ENCODE measurements at places on chromosomes 2 and 18.

DNA sequence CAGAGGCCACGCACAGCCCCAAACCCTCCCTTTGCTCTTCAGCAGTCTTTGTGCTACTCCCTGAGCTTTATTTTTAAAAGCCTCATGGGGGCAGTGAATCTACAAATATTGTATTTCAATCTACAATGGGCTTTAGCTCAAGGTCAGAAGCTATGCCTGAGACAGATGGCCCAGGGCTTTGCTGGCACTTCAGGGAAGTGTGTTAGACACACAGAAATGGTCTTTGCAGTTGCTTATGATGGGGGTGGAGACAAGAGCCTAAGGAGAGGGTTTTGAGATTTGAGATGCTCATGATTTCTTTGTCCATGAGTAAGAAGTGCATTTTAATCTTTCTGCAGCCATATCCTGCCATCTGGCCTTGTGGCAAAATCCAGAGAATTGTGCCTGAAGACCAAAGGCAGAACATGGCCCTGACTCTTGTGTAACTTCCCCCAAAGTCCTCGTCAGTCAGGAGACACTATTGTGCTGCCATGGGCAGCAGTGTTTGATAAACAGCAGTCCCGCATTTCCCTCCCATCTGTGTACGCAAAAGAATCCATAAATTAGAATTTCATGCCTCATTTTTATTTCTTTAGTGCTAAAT lies 92.6 kb downstream of the VAPA start:
- DNase-seq, result peak; percentile 77

- DNase-seq, result peak; percentile 47
Observed at GRCh38 chr2:105797298-105797819, 52.6 kb downstream of the NCK2 start.

DNA sequence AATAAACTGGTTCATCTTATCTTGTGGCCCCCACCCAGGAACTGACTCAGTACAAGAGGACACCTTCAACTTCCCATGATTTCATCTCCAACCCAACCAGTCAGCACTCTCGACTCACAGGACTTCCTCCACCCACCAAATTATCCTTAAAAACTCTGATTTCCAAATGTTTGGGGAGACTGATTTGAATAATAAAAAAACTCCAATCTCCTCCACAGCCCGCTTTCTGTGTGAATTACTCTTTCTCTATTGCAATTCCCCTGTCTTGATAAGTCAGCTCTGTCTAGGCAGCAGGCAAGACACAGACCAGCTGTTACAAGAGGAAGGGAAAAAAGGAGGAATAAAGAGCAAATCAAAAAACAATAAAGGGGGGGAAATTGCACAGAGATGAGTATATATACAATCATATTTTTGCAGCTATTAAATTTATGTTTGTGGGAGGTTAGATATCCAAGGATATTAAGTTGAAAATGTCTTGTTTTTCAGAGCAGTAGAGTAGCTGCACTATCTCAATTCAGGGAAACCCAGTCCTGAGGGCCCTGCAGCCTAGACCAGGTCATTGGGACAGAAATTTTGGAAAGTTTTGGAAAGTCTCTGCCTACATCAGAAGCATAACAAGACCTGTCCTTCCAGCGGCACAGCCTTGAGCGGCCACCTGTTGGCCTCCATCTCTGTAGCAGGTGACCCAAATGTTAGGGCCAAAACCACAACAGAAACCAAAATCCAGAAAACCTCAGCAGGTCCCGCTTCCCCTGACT lies 32.8 kb upstream of the SIGLEC15 start:
- no peak for DNase-seq

DNA sequence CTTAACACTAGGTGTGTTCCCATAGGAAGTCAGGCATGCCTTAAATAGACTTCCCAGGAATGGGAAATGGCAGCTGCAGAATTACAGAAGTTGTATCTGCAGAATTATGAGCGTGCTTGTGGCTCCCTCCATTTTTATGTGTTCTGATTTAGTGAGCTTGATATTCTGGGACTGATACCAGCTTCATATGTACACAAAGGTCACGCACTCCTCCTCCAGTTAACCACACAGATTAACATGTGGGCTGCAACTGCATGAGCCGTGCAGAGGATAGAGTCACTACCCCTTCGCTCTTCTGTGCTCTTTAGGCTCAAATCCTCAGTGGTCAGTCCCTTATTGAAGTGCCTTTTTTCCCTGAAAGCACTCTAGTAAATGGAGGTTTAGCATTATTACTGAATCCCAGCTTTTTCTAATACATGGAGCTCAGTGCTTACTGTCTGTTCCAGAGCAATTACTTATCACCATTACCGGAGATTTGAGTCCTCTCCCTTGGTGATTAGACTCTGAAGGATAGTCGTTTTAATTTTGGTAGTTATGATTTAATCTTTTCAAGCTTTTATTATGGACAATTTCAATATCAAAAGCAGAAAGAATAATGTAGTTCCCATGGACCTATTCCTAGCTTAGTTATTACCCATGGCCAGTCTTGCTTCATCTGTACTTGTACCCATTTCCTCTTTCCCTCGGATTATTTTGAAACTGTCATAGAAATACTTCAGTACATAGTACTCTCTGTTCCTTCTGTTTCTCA lies 238.3 kb downstream of the PRKCE start:
- no peak for DNase-seq

DNA sequence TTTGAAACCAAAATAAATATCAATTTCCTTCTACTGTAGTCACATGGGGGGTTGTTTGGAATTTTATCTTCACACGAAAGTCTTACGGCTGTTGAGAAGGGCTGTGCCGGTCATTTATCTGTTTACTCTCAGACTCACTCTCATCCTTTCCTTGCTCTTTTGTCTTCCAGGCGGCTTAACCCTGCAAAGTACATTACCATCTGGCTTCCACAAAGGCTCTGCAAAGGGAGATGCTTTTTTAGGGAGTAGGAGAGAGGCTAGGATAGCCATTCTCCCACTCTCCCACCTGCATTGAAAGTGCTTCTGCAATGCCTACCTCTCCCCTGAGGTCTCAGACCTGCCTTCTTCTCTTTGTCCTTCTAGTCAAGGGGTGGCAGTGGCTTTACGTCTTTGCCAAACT lies 247.6 kb downstream of the MEIS1 start:
- no peak for DNase-seq

DNA sequence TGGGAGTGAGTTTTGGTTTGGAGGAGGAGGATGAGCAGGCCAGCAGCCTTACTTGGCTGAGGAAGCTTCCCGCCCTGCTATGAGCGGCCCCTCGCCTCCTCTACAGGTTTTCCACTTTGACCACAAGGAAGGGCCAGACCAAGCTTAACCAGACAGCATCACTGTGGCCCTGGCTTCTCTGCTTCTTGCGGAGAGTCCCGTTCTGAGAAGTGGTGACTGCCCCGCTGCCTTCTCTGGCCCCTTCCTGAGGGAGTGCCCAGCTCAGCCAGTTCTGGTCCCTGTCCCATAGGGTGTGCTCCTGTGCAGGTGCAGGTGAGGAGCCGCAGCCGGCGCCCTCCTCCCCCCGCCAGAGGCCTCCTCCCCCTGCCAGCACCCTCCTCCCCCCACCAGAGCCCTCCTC lies 101.0 kb downstream of the FAM210A start:
- DNase-seq, result no peak

DNA sequence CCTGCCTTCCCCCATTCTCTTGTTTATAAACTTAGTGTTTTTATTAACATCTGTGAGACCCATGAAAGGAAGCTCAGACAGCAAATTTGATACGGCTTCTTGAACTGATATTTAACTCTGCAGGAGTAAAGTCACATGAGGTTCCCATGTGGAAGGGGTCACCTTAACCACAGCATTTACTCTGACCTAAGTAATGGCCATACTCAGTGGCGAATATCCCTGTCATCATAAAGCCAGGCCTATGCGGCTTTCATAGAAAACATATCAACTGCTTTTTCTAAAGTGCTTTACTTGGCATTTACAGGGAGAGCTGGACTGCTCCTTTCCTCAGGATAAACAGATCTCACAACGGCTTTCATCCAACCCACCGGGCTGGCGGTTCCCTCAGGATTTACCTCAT lies 9.0 kb downstream of the REG1A start:
- DNase-seq, result no peak

DNA sequence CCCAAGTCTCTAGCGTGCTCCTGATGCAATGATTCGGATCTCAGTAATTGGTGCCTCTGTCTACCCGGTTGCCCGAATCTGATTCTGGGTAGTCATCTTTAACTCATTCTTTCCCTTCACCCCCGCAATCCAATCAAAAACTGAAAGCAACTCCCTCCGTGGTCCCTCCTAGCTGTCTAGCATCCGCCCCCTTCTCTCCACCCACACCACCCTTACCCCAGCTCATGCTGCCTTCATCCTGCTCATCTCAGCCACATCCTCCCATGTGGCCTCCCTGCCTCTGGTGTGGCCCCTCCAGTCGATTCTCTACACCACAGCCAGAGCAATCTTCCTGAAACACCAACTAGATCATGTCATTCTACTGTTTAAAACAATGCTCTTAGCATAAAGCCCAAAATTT lies 62.3 kb downstream of the TTC32 start:
- DNase-seq, result no peak

- DNase-seq, result no peak
Observed at GRCh38 chr2:22454826-22455485, 930.0 kb upstream of the KLHL29 start.

- DNase-seq, result no peak
Observed at GRCh38 chr18:4445902-4446301, 9.2 kb downstream of the DLGAP1 start.

- peak; percentile 36 for DNase-seq
Observed at GRCh38 chr18:42931491-42931890, 184.0 kb downstream of the RIT2 start.

- DNase-seq, result no peak
Observed at GRCh38 chr18:75351409-75351808, 76.1 kb downstream of the SMIM21 start.

- no peak for DNase-seq
Observed at GRCh38 chr2:449246-450067, 161.6 kb upstream of the ALKAL2 start.

DNA sequence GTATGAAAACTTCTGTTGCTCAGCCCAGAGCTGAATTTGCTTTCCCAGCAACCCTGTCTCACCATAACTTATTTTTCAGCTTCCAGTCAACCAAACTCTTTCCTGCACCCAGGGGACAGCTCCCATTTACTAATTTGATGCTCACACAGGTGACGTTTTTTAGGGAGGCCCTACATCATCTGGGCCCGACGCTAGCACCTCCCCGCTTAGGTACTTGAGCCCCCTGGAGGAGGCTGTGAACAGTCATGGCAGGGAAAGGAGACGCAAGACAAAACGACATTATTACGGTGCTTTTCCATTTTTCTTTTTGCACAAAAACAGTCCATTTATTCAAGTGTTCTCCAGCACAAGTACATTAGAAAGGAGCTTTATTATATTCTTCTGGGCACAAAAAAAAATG lies 59.2 kb upstream of the POMC start:
- no peak for DNase-seq

DNA sequence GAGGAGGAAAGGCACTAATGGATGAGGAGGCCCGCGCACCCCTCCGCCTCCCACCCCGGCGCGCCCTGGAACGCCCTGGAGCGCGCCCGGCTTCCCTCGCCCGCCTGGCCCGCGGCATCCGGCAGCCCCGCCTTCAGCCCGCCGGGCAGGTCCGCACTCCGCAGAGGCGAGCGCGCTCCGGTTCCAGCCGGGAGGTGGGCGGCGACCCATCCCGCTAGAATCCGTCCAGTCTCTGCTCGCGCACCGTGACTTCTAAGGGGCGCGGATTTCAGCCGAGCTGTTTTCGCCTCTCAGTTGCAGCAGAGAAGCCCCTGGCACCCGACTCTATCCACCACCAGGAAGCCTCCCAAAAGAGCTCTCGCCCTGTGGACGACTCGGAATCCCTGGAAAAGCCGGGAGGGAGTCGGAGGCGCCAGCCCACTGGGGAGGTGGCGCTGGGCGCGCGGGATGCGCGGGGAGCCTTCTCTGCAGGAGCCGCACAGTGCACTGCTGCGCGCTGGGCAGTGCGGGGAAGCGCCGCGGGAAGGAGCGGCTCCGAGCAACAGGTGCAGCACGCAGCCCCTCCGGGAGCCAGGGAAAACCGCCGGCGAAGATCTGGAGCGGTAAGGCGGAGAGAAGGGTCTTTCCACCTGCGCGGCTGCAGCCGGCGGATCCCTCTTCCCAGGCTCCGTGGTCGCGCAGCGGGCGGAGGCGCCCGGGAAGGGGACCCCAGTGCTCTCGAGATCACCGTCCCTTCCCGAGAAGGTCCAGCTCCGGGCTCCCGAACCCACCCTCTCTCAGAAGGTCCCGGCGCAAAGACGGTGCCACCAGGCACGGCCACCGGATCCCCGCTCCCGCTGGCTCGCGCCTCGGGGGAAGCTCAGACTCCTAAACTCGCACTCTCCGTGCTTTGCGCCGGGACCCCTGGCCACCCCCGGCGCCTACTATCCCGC lies at the start of gene GALR1:
Gene GALR1, plus strand, starts transcription at position 280 of the 932 bp plus-strand sequence. CDS start 701 bp downstream, outside the sequence.
- DNase-seq, result no peak

GRCh38 chr2:113711851-113712250 lies 44.6 kb downstream of the SLC35F5 start:
- DNase-seq, result no peak

DNA sequence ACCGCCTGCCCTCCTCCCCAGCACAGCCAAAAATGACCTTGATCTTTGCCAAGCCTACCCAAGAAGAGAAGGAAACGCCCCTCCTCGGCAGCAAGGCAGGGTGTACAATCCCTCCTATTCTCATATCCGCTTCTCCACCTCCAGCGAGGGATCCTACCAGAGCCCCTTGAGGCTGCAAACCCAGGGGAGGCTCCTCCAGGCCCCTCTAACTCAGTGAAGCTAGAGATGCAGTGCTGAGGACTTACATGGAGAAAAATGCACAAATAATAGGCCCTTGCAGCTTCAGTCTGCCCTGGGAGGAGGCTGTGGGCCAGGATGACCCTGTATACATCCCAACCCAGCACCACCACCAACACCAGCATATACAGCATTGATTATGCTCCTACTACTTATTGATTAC lies 46.9 kb upstream of the POMC start:
- DNase-seq, result no peak

DNA sequence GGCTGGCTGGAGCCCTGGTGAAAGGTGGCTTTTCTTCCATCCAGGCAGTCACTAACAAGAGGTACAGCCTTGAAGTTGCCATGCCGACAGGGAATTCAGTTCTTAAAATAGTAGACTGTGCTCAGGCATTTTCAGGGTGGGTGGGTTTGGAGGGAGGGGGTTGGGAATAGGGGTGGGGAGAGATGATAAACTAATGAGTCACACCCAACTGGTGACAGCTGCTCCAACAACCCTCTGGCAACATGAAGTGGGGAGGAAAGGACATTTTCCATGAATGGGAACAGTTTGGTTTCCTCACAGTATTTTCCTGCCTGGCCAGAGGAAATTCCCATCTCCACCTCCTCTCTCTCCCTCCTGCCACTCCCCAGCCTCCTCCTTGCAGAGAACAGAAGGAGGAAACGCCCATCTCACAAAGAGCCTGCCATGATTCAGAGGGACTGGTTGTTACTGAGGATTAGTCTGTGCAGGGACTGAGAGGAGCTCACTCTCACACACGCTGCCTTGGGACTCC lies 113.0 kb upstream of the SLC1A4 start:
- DNase-seq, result no peak

DNA sequence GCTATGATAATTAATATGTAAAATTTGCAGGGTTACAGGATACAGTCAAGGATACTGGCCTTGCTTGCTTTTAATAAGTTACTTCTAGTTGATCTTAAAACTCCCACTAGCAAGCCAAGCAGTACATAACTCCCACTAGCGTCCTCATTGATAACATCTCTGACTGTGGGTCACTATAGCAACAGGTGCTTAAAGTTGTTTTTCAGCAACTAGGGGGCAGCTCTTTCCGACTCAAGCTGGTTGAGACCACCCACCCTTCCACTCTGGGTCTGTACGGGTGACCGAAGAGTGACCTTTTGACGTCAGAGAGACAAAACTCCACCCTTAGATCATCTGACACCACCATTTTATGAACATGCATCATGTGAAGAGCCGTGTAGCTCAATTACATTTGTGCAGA lies 208.6 kb downstream of the MYO1B start:
- no peak for DNase-seq

All from fibroblast of gingiva (primary cell).